ENCODE measurements at places on chromosomes 2 and 18. TPM values are rescaled to one million over a fixed set of nuclear protein-coding genes. Genes with fewer than 3 reads are reported as not detected.

- DNase-seq = no peak
These were observed 79.4 kb upstream of the FOSL2 start for GRCh38 chr2:28313220-28313784.

DNA sequence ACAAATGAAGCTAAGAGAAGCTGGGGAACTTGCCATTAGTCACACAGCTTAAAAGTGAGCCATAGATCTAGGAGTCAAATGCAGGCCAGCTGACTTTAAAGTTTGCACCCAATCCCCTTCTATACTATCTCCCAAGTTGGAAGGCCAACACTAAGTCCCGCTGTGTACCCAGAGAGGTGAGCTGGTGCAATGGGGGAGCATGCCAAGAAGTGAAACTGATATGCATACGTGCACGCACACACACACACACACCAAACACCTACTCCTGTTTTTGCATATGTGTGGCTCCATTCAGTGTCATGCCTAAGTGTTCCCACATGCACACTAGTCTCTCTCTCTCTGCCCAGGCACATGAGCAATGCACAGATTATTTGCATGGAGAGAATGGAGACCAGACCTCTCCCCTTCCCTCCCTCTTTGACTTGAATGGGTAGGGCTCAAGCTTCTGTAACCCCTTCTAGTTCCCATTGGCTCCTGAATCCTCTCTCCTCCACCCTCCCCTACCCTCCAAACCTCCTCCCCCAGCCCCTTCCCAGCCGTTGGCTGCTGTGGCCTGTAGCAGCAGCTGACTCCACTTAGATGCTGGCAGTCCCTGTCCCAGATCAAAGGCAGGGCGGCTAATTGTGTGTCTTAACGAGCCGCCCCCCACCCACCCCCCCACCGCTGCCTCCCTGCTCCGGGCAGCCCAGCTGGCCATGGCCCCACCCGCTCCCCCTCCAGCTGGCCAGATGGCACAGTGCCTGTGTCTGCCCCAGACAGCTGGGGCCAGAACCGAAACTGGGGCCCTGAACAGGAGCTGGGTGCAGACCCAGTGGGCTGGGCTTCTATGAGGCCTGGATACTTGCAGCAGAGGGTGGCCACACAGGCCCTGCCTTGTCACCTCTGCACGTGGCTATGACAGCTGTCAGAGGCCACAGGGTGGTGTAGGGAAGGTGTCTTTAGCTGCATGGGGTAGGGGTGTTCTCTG is 5.6 kb downstream of the WNT10A start:
- DNase-seq = no peak

DNA sequence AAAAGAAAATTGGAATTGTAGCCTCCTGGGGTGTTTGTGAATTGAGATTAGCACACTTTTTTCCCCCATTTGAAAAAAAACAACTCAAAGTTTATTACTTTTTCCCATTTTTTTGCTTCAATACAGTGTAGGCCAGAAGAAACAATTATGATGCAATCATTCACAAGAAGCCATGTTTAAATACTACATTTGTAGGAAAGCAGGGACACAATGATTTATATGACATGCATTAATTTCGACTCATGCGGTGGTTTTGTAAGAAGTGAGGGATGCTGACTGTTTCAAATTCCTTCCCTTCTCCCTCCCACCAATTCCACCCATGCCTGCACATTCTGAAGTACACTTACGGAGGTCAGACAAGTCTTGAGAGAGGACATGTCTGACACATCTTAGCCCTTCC is 774.2 kb upstream of the FSHR start:
- DNase-seq = no peak

GRCh38 chr18:42792731-42793130 is 322.8 kb downstream of the RIT2 start:
- no peak for DNase-seq

DNA sequence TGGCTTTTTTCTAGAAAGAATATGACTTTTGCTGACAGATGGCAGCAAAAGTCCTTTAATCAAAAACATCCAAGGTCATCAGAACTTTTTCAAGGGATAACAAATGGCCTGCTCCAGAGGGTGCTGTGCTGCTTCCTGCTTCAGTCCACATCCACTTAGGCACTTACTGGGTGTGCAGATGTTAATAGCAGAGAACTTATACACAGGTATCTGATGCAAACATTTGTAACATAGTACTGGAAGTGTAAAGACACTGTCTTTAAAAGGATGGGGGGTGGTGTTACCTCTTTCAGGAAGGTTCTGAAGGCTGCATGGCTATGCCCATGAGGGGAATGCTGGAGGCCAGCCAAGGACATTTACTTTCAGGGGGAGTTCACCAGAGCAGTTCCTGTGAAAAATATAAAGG is 5.5 kb downstream of the HOXD8 start:
- DNase-seq = no peak

DNA sequence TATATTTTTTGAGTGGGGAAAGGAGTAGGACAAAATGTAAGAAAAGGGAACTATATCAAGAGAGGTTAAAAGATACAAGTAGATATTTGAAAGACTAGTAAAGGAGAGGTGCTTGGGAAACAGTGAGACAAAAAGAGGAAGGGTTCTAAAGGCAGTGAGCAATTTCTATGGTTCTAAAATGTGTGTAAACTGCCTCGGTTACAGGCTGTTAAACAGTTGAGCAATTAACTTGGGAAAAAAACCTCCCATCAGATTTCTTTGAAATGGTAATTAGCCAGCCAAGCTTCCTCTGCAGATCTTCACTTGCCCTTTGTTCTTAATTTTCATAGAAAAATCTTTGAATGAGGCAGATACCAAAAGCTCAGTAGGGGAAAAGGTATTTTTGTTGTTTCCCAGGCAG is 238.7 kb upstream of the KCNH7 start:
- no peak for DNase-seq

GRCh38 chr18:45352874-45353273 is 262.4 kb upstream of the SLC14A2 start:
- no peak for DNase-seq

DNA sequence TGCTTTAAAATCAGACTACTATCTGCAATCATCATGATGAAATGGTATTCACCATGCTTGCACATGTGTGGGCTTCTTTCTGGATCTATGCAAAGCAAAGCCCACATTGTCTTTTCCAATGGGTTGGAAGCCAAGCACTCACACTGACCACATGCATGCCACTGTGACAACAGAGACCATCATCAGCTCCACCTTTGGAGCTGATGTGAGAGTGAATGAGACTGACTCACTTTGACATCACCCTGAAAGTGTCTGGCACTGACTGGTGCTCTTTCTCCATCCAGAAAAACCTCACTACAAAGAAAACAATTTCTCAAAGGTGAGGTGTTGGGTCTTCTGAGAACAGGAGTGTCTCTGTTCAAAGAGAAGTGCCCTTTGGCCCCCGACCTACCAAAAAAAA is 4.7 kb downstream of the MYO5B start:
- peak; percentile 70 for DNase-seq

GRCh38 chr2:190511104-190511503 is 23.4 kb downstream of the NEMP2 start:
- DNase-seq = peak; percentile 16

DNA sequence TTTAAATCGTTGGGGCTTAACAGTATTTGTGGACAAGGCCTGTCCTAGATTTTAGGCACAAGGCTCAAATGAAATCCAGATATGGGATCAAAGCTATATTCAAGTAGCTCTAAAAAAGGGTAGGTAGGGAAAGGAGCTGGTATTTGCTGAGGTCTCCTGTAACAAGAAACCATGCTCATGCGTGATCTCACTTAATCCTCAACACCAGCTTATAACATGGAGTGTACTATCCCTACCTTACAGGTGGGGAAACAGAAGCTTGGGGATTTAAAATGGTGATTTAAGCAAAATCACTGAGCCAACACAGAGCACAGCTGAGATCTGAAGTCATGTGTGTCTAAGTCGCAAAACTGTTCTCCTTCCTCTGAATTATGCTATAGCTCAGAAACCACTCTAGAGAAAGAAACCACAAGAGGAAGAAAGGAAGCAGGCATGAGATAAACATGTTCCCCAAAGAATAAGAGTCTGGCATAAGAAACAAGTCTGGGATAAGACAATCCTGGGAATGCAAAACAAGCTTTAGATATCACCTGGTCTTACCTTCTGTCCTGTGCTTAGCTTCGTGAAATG is 43.1 kb downstream of the CYRIA start:
- no peak for DNase-seq

GRCh38 chr2:121608367-121608766 is 40.9 kb downstream of the CLASP1 start:
- DNase-seq = no peak

DNA sequence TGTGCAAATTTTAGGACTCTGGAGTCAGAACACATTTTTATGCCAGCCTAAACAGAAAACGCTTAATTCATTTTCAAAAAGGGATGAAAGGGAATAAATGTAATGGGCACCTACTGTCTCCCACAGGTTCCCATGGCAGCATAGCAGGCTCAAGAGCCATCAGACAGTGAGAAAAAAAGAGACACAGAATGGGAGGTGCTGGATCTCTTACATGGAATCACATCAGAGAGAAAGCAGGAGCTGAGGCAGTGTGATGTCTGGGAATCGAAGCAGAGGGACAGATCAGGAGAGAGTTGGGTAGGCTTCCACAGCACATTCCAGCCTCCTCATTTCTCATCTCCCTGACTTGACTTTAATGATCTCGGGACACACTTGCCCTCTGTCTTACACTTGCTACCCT is 684.3 kb downstream of the KCNJ3 start:
- no peak for DNase-seq

DNA sequence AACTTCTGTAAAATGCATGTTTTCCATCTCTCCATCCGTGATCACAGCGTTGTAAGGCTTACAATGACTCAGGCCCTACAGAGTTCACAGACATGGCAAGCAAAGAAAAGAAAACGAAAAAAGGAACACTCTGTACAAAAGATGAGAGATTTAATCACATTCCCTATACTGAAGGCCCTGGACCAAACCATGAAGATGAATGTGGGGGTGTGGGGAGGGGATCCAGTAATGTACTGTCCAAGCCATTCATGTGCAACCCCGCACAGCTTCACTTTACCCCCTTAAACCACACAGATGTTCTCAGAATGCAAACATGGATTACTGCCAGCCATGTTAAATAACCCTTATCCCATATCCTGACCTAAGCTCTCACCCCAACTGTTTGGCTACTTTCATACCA is 391.1 kb downstream of the NCKAP5 start:
- DNase-seq = peak; percentile 40

- no peak for DNase-seq
These were observed 233.4 kb upstream of the COPS8 start for GRCh38 chr2:236852100-236852976.

REV1 gene
- total RNA-seq = 13.0 TPM

C2orf66 gene
- total RNA-seq = not detected

TMEM178A gene
- 1.3 TPM for total RNA-seq

Measured in Daoy (cell line).